ENCODE measurements at places on chromosomes 16 and 17. TPM values are rescaled to one million over a fixed set of nuclear protein-coding genes. Genes with fewer than 3 reads are reported as not detected.

KCNH4 gene
- 0.78 TPM for polyA plus RNA-seq

RBFOX1 gene
- 70.8 TPM for polyA plus RNA-seq

ACSM2B gene
- polyA plus RNA-seq = not detected

ZSCAN10 gene
- polyA plus RNA-seq = not detected

CCL5 gene
- not detected for polyA plus RNA-seq

NAGS gene
- polyA plus RNA-seq = 0.50 TPM

MARVELD3 gene
- not detected for polyA plus RNA-seq

SEPTIN12 gene
- polyA plus RNA-seq = 4.7 TPM

LGALS9B gene
- polyA plus RNA-seq = not detected

AOC3 gene
- 0.35 TPM for polyA plus RNA-seq

OR3A2 gene
- polyA plus RNA-seq = not detected

ABCC11 gene
- 1.5 TPM for polyA plus RNA-seq

TPPP3 gene
- polyA plus RNA-seq = 2.7 TPM

SHCBP1 gene
- polyA plus RNA-seq = 0.54 TPM

SLC4A1 gene
- 0.05 TPM for polyA plus RNA-seq

ASPHD1 gene
- 38.9 TPM for polyA plus RNA-seq

SLC47A1 gene
- polyA plus RNA-seq = not detected

ASIC2 gene
- 5.6 TPM for polyA plus RNA-seq

MT1A gene
- polyA plus RNA-seq = not detected

All from neural cell (in vitro differentiated cells).